ENCODE measurements at places on chromosomes 4 and X.

GRCh38 chr4:129428454-129428853 is 332.5 kb downstream of the C4orf33 start:
- DNase-seq = no peak

DNA sequence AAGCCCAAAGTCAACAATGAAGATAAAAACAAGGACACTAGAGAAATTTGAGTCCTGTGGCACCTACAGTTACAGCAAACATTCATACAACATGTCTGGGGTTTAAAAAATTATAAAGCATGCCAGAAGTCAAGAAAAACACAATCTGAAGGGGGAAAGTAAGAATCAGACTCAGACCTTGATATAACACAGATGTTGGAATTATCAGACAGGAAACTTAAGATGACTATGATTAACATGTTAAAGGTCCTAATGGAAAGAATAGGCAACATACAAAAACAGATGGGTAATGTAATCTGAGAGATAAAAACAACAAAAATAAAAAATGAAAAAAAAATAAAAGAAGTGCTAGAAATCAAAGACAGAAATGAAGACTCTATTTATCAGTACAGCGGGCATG is 446.5 kb downstream of the SPRY1 start:
- DNase-seq = no peak

DNA sequence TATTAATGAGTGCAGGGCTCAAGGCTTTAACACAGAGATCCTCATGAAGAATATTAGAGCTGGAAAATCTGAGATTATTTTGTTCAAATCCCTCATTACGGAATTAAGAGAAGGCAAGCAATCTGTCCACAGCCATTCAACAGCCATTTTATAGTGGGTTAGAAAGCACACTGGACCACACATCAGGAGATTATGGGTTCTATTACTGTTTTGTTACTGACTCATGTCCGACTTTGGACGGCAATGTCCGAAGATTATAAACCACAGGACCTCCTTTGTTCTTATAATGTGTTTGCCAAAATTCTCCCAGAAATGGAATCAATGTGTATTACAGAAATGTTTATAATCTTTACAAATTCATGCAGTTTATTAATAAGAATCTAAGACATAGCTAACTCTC is 8.1 kb downstream of the LAMTOR3 start:
- no peak for DNase-seq

GRCh38 chr4:56028165-56028564 is 79.4 kb downstream of the CEP135 start:
- no peak for DNase-seq

DNA sequence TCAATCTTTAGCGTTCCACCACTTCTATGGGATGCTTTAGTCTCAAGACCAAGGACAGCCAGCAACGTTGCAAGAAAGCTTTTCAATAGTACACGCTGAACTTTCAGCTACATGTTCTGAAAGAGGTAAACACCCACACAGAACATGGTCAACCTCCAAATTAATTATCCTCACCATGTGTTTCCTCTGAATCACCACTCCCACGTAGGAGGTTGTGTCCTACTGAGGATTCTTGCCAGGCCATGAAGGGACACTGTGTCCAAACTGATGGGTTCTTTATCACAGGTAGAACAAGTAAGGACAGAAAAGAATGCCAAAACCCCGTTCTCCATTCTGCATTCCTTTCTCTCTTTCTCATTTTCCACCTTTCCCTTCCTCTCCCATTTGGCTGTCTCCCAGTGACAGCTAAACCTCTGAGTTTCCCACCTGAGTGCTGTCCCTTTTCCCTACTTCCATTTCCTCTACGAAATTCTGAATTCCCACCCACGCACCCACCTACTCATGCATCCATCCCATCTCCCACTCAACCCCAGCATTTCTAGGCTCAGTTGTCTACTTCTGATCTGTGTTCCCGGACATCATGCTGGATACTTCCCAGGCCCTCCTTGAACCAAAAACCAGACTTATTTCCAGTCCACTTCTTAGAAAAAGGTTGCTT is 29.0 kb upstream of the GPM6B start:
- DNase-seq = no peak

GRCh38 chr4:158856852-158857251 is 88.0 kb downstream of the FNIP2 start:
- DNase-seq = peak; percentile 17

All from germinal center (tissue), 1 donor.